ENCODE measurements at places on chromosomes 5 and 9.

GRCh38 chr5:9712506-9712905, 82.4 kb upstream of the TAS2R1 start:
- no peak for DNase-seq

DNA sequence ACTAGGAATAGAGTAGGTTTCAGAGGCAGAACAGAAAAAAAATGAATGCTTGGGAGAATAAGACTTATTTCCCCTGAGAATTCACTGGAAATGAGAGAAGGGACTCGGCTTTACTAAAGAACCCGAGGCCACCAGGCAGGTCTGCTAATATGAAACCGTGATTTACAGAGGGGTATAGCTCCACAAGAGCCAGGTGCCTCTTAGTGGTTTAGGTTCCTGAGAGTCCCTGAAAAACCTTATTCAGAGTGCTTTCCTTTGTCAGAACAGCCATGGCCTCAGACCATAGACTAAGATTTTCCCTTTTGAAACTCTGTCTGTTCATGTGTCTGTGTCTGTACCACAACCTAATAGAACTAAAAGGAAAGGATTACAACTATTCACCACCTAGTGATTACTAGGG, 35.9 kb upstream of the PUM3 start:
- DNase-seq = no peak

DNA sequence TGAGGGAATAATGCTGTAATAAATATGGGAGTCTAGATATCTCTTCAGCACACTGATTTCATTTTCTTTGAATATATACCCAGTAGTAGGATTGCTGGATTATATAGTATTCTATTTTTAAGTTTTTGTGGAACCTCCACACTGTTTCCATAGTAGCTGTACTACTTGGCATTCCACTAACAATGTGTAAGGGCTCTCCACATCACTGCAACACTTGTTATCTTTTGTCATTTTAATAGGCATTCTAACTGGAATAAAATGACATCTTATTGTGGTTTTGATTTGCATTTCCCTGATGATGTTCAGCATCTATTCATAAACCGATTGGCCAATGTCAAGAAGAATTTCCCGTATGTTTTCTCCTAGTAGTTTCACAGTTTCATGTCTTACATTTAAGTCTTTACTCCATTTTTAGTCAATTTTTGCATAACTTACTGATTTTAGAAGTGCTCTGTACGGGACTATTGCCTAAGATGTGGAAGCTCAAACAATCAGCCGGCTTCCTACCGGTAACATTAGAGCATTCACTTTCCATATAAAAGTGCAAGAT, 1078.8 kb downstream of the TAF11L14 start:
- DNase-seq = no peak

DNA sequence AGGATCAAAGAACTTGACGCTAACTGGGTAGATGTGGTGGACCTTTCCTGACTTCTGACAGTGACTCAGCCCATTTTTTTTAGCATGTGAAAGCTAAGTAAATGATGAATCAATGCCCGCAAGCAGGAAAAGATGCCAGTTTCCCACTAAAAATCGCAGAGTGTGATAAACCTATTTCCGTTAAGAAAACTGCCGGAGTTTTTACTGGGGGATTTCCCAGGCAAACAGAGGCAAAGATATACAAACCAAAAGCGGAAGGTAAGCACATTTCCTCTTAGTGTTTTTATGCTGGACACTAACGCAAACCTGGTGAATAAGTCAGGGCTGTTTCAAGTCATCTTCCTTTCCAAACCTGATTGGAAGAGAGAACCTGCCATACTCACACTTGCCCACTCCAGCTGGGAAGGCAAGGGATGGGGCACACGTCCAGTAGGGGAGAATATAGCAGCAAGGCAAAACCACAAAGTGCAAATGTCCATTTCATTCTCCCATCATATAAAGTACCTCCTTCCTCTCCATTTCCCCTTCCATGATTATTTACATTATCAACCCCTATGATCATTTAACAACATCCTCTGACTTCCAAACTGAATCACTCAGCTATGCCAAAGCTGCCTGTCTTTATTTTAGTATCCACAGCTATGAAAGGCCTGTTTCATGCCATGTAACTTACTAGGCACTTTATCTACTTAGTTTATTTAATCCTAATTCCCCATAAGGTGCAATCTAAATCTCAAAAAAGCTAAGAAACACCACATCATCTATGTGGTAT, 349.7 kb upstream of the RFX3 start:
- no peak for DNase-seq

GRCh38 chr5:168853972-168854371, 274.8 kb upstream of the PANK3 start:
- DNase-seq = no peak

- no peak for DNase-seq
Observed at GRCh38 chr5:87302061-87302460, 34.4 kb downstream of the RASA1 start.

DNA sequence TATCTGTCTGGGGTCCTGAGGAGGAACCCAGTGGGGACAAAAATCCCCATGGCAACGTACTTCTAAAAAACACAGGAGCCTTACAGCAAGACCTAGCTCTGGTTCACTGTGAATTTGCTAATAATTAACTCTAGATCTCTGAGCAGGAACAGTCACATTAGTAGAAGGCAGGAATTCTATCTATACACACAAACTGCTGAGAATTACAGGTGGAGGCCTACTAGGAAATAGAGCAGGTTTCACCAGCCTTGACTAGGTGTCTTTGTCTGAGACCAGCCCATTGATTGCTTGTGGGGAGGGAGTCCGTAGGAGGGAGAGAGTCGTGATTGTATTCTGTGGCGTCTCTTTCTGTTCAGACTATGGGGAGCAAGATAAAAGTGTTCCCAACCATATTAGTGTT, 44.8 kb downstream of the PRLR start:
- DNase-seq = no peak

- peak; percentile 63 for DNase-seq
Observed at GRCh38 chr5:127072861-127073846, at the start of gene C5orf63. Gene C5orf63, minus strand, starts transcription at chr5:127073502. Its CDS starts 14,507 bp downstream, at chr5:127058995.

GRCh38 chr5:154010660-154011059, 28.1 kb downstream of the FAM114A2 start:
- DNase-seq = no peak

DNA sequence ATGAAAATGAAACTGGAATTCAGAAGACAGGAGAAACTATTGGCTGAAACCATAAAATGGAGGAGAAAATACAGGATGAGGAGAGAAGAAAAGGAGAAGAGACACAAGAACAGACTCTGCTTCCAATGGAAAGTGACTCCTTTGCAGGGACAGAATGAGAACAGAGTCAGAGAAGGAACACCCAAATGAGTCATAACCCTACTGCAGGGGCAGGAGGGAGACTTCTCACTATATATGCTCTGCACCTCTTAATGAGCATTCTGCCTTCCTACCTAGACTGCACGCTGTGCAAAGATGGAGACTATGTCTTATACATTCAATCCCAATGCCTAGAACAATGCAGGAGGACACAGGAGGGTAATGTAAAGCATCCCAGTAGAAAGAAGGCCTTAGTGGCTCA, 2.1 kb downstream of the SAXO1 start:
- no peak for DNase-seq

DNA sequence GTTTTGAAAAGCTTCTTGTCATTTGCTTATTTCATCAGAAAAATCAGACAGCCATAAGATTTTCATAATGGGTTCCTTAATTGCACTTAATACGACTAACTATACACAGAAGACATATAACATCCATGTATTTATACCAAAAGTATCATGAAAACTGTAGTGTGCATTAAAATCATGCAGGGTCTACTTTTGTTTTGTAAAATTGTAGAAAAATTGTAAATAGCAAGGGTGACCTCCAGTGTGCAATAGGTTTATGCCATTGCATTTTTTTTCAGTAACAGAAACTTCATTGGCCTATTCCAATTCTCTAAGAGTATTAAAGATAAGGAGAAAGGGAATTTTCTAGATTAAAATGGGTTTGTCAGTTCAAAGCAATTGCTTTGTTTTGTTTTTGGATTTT, 307.6 kb downstream of the KIAA0825 start:
- DNase-seq = no peak

GRCh38 chr9:113373256-113373655, 3.5 kb downstream of the HDHD3 start:
- DNase-seq = no peak

- no peak for DNase-seq
Observed at GRCh38 chr9:128148509-128149000, 698 bp upstream of the LCN2 start.

DNA sequence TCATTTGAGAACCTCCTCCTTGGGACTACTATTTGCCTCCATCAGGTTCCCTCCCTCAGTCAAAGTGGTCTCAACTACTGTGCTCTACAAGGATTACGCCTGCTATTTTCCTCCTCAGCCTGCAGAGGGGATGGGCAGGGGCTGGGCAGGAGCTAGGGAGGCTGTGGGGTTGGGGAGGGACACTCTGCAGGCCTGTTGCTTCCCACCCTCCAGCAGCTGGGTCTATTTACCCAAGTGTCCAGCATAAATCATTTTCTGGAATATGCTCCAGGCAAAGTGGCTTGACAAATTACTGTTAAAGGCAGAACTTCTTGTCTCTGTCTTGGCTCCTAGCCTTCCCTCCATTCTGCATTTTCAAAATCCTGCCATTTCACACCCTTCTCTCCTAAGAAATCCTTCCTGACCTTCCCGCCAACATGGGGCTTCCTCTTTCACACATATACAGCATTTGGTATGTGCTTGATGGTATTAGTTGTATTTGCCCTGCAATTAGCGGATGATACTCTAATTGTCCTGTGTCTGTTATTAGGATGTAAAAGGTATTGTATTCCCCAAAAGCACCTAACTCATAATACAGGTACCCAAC, 106.7 kb downstream of the EFNA5 start:
- no peak for DNase-seq

DNA sequence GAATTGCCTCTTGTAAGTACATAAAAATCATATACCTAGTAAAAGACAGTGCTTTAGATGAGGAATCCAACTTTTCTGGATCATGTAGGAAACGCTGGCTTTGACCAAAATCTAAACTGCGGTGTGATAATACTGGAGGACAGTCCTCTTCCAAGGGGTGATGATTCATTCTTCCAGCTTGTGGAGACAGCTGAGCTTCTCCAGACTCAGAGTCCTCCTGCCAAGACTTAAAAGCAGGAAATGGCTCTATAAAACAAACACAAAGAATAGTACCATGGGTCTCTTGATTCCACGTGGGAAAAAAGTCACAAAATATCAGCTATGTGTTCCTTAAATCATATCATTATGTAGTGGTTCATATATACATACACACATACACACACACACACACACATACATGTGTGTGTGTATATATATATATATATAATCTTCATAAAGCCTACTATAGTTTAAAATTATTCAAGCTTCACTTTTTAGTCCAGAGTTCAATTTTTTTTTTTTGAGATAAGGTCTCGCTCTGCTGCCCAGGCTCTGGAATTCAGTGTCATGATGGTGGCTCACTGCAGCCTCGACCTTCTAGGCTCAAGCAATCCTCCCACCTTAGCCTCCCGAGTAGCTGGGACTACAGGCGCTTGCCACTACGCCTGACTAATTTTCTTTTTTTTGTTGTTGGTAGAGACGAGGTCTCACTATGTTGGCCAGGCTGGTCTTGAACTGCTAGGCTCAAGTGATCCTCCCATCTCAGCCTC, 65.0 kb downstream of the PKD2L2 start:
- DNase-seq = peak; percentile 12

- DNase-seq = peak; percentile 78
Observed at GRCh38 chr9:33225319-33226147, 14.4 kb upstream of the SPINK4 start.

- DNase-seq = no peak
Observed at GRCh38 chr9:95360866-95361265, 43.4 kb upstream of the FANCC start.

DNA sequence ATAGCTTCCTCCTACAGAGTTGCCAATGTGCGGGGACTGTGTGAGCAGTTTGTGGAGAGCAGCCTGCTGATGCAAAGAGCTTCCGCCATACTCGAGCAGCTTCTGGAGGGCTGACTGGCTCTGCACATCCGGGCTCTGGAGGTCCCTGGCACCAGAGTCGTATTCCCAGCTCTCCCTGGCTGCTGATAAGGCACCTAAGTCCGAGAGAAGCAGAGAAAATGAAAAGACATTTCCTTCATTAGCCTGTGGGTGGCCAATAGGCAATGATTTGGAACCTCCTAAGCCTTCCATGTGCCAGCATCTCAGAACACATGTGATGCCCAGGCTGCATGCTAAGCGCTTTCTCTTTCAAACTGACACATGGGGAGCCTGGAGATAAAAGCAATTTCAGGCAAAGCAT, 94.3 kb downstream of the TSSK1B start:
- DNase-seq = no peak

- no peak for DNase-seq
Observed at GRCh38 chr5:178305801-178306200, 73.2 kb upstream of the PHYKPL start.

DNA sequence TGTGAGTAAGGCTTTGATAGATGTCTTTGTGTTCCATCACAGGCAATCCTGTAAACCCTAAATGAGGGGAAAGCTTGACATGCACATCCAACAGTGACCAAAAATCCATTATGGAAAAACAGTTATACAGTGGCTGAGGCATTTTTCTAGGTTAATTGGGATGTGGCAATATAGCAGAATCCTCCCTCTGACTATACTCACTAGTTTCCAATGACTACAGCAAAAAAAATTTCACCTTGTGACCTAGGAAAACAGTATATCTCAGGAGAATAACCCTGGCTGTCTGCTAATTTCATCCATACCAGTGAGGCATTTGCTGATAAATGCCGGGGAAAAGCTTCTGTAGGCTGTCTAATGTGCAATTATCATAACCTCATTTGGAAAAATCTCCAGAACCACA, 49.9 kb upstream of the SNCAIP start:
- no peak for DNase-seq

- DNase-seq = no peak
Observed at GRCh38 chr9:96117398-96118080, 184.4 kb downstream of the HSD17B3 start.

GRCh38 chr9:134260801-134261200, 65.5 kb upstream of the RXRA start:
- DNase-seq = no peak

GRCh38 chr5:9430306-9430705, 115.6 kb downstream of the SEMA5A start:
- DNase-seq = no peak

DNA sequence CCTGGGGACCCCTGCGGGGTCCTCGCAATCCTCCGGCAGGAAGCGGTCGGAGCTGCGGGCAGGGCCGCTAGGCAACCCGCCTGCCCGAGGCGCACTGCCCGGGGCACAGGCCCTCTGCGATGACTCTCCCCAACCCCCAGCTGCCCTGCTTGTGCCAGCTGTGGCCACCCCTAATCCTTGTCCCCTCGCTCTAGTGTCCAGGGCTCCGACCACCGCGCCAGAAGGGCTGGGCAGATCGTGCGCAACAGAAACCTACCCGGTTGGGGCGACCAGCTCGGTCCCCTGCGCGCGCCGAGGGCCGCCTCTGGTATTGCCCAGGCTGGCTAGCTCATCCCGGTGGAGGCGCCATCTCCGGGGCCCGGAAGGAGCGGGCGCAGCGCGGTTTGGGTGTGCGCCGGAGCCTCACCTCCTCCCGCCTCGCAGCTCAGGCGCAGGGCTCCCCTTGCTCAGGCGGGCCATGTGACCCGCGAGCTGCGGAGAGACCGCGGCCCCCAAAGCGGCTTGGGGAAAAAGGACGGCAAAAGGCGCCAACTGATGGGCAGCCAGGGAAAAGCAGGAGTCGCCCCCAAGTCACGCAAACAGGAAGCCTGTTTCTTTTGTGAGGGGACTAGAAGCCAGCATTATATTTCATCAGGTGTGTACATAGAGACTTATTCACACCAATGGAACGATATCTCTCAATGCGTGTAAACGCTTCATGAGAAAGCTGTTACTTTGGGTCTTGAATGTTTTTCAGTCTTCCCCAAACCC, 46.8 kb upstream of the RNF20 start:
- peak; percentile 25 for DNase-seq

- no peak for DNase-seq
Observed at GRCh38 chr9:70466976-70467561, 52.6 kb upstream of the KLF9 start.

GRCh38 chr5:170619869-170620268, 116.0 kb downstream of the KCNIP1 start:
- no peak for DNase-seq

Measured in hindlimb muscle (tissue), 1 donor.